ENCODE measurements at places on chromosomes 6 and 20. TPM values are rescaled to one million over a fixed set of nuclear protein-coding genes. Genes with fewer than 3 reads are reported as not detected.
A peak's percentile ranks its signal among the peaks of the same experiment; 100 is the strongest.

DNA sequence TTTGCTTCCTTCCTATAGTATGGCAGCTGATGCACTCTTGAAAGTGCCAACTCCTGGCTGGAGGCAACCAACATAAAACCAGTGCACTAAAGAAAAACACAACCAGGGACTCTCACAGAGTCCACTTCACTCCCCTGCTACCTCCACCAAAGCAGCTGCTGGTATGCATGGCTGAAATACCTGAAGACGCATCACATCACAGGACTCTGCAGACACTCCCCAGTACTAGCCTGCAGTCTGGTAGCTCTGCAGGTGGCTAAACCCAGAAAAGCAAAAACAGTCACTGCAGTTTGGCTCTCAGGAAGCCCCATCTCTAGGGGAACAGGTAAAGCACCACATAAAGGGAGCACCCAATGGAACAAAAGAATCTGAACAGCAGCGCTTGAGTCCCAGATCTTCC lies 473.0 kb upstream of the SPTLC3 start:
- no peak overlapping the region for H3K4me3 ChIP-seq
- H3K36me3 ChIP-seq: no peaks in the 10 kb centered on the region
- no peaks in the 10 kb centered on the region for H3K4me1 ChIP-seq

The PERP gene
- 11.4 TPM for total RNA-seq

The SULF2 gene
- 62.1 TPM for total RNA-seq

The SAMD10 gene
- total RNA-seq: 5.0 TPM

The CTAGE9 gene
- total RNA-seq: not detected

DNA sequence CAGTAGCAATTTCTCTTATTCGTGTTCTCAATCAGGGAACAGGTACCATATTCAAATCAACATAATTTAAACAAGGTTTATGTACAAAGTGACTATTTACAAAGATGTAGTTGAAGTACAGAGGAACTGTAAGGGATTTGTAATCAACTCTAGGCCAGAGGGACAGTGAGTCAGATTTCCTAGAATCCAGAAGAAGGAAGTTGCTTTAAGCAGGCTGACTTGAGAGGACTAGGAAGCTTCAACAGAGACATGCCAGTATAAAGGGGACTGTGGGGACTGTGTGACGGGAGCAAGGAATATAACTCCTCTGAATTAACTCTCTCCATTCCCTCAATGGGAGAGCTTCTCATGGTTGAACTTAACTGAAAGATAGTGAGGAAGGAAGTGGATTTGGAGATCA lies 427.4 kb upstream of the JAG1 start:
- H3K4me1 ChIP-seq: peaks cover 2% of the 10 kb centered on the region
- no peaks in the 10 kb centered on the region for H3K36me3 ChIP-seq
- DNase-seq: no peak
- H3K27me3 ChIP-seq: no peaks in the 10 kb centered on the region
- no peak overlapping the region for H3K4me3 ChIP-seq
- H3K27ac ChIP-seq: no peak overlapping the region

The LGSN gene
- total RNA-seq: not detected

The EMILIN3 gene
- 0.28 TPM for total RNA-seq

- H3K4me1 ChIP-seq: peaks cover 45% of the 10 kb centered on the region
- peak overlapping the region; percentile 32 for H3K27ac ChIP-seq
- peaks cover 5% of the 10 kb centered on the region for H3K36me3 ChIP-seq
- peak; percentile 16 for DNase-seq
These were observed 51.5 kb downstream of the SLC23A2 start for GRCh38 chr20:4949833-4950178.

The TRMT6 gene
- total RNA-seq: 11.8 TPM

DNA sequence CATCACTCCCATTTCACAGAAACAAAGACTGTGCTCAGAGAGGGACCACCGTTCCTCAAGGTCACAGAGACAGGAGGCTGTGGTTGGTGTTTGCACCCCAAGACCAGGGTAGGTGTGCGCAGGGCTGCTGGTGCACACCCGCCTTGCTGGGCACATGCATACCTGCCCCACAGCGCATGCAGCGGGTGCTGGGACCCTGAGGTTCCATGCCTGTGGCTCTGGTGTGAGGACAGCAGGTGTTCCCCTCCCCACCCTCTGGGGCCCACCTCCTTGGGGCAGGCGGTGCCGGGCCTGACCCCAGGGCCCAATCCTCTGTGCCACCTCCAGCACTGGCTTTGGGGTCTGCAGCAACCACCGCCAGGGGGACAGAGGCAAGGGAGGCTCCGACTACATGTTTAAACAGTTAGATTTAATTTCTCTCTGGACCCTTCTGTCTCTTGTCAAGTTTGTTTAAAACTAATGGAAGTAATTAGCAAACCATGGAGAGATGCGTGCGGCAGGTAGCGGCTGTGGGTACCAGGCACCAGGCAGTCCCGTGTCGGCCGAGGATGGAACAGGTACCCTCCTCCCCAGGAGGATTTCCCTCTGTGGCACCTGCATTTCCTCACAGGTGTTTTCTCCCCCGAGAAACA lies 327.8 kb downstream of the TAF4 start:
- no peak overlapping the region for H3K4me3 ChIP-seq
- peaks cover 4% of the 10 kb centered on the region for H3K27me3 ChIP-seq
- no peaks in the 10 kb centered on the region for H3K4me1 ChIP-seq
- peaks cover 3% of the 10 kb centered on the region for H3K36me3 ChIP-seq

DNA sequence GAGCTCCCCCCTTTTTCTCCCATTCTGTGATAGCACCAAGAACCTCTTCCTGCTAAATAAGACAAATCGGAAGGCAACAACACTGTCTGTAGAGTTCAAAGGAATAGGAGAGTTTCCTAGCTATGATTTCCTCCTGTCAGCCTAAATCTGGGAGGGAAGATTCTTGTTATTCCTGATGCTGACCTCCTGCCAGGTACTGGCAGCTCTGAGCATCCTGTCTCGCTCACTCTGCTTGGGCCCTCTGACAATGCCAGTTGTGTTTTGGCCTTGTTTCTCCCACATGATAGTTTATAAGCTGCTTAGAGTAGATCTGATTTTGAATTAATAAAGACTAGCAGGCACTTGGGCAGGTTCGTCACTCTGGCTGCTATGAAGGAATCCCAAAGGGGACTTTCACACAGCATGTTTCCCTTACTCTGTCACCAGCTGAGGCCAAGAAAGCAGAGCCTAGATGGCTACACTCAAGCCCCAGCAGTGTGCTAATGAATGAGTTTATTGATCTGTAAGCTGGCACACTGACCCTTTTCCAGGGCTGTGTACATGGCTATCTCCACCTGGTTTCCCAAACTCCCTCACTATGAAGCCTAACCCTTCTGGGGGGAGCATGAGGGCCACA lies 52.3 kb downstream of the UQCC1 start:
- no peak overlapping the region for H3K4me3 ChIP-seq
- H3K36me3 ChIP-seq: peaks cover 9% of the 10 kb centered on the region
- H3K27me3 ChIP-seq: peaks cover 2% of the 10 kb centered on the region

- peak overlapping the region; percentile 10 for H3K27ac ChIP-seq
- peaks cover 38% of the 10 kb centered on the region for H3K4me1 ChIP-seq
- H3K4me3 ChIP-seq: peak overlapping the region; percentile 29
- H3K27me3 ChIP-seq: peaks cover 10% of the 10 kb centered on the region
These were observed 105.2 kb upstream of the TRAF3IP2 start for GRCh38 chr6:111710911-111711310.

The FRK gene
- total RNA-seq: 0.08 TPM

The SLCO4A1 gene
- total RNA-seq: 1.4 TPM

- no peaks in the 10 kb centered on the region for H3K36me3 ChIP-seq
- no peak overlapping the region for H3K4me3 ChIP-seq
- no peak overlapping the region for H3K27ac ChIP-seq
- peaks cover 2% of the 10 kb centered on the region for H3K4me1 ChIP-seq
These were observed 428.4 kb upstream of the MARCKS start for GRCh38 chr6:113428702-113429101.

- no peak for DNase-seq
- H3K27ac ChIP-seq: no peak overlapping the region
- H3K4me3 ChIP-seq: no peak overlapping the region
- peaks cover 20% of the 10 kb centered on the region for H3K27me3 ChIP-seq
These were observed 6.3 kb downstream of the EBF4 start for GRCh38 chr20:2698912-2699311.

DNA sequence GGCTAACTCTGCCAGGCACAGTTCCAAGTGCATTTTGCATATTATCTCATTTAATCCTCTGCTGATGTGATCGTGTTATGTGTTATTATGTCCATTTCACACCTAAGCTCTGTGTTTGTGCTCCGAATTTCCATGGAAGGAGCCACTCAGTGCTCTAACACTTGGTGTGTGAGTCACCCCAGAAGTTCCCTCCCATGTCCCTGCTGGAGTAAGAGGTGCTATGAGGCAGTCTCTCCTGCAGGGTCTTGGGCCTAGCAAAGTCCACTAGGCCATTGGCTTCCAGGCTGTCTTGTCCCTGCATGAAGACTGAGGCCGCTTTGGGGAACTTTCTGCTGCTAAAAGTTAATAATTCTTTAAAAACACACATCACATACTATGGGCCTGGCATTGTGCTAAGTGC lies 405.9 kb upstream of the SULF2 start:
- no peak overlapping the region for H3K4me3 ChIP-seq
- no peaks in the 10 kb centered on the region for H3K36me3 ChIP-seq
- no peak overlapping the region for H3K27ac ChIP-seq
- H3K27me3 ChIP-seq: peaks cover 10% of the 10 kb centered on the region

- peaks cover 4% of the 10 kb centered on the region for H3K4me1 ChIP-seq
- no peak for DNase-seq
- H3K36me3 ChIP-seq: peaks cover 32% of the 10 kb centered on the region
- no peak overlapping the region for H3K4me3 ChIP-seq
- H3K27me3 ChIP-seq: peaks cover 3% of the 10 kb centered on the region
- H3K27ac ChIP-seq: no peak overlapping the region
These were observed 188.8 kb downstream of the TMEM242 start for GRCh38 chr6:157134402-157135047.
